Kasumi-1 (cell line): ENCODE measurements at places on chromosomes 7 and 10.

GRCh38 chr7:148905093-148905666, 21.1 kb upstream of the EZH2 start:
- DNase-seq, result no peak

DNA sequence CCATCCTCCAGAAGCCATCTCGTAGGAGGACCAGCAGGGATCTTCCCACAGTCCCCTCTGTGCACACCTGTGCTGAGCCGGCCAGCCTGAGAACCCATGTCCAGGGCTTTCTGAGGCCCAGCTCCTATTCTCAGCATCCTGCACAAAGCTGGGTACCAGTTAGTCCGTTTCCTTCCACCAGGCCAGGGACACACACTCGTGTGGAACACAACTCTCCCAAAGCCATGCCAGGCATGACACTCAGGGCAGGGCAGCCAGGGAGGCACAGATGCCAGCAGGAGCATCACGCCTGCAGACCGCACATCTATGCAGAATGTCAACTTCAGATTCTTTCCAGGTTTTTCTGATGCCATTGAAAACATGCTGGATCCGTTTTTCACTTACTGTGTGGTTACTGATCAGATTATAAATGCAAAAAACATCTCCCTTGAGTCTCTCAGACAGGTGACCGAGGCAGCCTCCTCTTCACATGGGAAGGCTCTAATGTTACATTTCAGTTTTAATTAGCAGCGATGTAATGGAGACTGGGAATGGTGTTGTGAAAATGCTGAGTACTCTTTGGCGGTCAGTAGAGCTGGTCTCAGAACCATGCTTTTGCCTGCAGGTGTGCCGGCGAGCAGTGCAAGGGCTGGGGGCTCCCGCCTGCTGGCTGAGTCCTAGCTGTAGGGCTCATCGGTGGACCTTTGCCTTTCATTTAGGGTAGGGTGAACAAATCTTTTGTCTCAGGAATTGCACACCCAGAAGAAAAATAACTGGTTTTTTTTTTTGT, 3.3 kb upstream of the SUN1 start:
- no peak for DNase-seq

DNA sequence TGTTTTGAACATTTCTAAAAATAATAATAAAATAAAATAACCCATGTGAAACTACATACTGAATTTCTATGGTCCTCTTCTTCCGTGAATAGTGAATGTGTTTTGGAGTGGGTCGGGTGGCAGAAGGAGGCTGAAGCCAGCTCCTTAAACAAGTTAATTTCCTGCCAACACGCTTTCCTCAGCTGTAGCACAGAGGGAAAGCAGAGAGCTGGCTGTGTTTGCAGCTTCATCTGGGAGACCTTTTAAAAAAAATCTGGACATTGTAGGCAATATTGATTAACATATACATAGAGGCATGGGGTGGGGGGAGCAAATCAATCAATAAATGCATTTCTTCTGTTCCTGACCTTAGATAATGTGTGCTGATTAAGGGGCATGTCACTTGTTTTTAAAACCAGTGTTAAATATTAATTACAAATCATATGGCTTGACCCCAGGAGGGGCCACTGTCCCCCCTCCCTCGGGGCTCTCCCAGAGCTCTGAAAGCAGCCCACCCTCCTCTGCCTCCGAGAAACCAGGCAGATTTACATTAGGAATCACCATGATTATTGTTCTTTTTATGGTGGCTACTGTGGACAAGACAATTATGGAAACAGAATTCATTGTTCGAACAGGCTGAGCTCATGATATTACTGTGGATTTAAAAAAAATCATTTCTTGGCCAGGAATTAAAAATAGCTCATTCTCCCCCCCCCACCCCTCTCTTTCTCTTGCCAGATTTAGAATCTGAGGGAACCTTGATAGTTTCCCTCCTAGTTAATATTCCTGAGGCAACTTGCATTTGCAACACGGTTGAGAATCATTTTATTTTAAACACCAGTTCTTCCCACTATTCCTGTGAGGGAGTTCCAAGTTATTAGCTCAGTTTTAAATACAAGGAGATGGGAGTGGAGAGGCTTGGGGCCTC, 100.5 kb upstream of the CARD11 start:
- DNase-seq, result no peak

GRCh38 chr7:151506901-151507382, 12.8 kb downstream of the RHEB start:
- DNase-seq, result peak; percentile 28

GRCh38 chr10:100972115-100972903, 3.0 kb downstream of the SEMA4G start:
- no peak for DNase-seq

- no peak for DNase-seq
Observed at GRCh38 chr7:132548489-132549078, 27.7 kb downstream of the PLXNA4 start.

GRCh38 chr7:102974366-102975236, 61.8 kb downstream of the LRRC17 start:
- DNase-seq, result peak; percentile 26

- peak; percentile 62 for DNase-seq
Observed at GRCh38 chr7:41002741-41003610, 699.9 kb downstream of the INHBA start.

DNA sequence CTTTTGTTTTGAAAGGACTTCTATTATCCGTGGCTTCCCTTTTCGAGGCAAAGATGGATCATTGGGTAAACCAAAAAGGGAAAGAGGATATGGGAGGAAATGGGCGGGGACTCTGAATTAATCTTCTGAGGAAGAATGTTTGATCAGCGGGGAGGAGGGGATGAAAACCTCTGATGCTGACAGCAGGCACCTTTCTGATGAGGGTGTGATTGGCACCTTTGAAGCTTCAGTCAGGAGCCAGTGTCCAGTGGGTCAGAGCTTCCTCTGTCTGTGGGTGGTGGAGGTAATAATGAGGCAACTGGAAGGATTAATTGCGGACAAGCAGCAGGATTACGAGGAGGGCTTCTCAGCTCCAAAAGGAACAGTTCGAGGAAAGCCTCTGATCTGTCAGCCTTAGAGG, 877.6 kb downstream of the LRMDA start:
- DNase-seq, result no peak

DNA sequence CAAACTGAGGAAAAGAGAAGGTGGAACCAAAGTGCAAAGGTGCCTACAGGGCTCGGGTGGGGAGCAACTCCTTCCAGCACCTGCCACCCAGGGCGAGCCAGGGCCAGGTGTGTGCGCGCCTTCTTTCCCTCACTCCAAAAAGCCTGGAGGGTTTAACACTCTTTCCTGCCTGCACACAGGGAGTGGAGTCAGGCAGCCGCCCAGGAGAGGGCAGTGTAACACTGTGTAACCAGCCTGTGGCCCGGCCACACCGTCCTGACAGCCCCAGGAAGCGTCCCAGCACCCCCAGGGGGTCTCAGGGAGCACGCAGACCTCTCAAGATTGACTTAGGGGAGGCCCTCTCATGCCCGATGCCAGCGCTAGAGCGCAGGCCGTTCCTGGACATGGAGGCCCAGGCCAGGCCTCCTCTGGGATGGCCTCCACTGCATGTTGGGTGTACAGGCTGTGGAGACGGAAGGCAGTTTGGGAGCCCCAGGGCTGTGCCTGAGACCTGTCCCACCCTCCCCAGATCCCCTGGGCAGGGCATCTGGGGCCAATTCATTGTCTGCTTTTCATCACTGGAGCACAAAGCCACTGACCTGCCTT, 13.4 kb downstream of the BRI3 start:
- peak; percentile 63 for DNase-seq

DNA sequence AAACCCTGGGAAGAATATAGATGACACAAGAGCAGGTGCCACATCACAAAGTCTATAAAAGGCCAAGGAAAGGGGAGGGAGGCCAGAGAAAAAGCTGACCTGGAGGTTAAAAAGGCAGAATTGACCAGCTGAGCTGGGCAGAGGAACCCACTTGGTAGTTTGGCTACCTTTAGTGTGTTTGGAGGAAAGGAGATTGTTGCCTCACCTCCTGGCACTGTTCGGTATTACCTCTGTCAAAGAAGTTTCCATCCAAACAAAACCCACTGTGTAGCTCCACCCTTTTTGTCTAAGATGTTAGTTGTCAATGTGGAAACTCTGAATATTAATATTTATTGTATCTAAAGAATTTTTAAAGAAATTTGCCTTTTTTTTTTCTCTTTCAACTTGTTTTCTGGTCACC, 23.4 kb downstream of the ENTPD7 start:
- DNase-seq, result peak; percentile 16

- no peak for DNase-seq
Observed at GRCh38 chr10:84201682-84202081, 7.3 kb downstream of the CDHR1 start.

- DNase-seq, result no peak
Observed at GRCh38 chr7:140518370-140519006, 39.2 kb upstream of the MKRN1 start.

- DNase-seq, result no peak
Observed at GRCh38 chr10:47412869-47413268, 28.8 kb upstream of the ZNF488 start.

DNA sequence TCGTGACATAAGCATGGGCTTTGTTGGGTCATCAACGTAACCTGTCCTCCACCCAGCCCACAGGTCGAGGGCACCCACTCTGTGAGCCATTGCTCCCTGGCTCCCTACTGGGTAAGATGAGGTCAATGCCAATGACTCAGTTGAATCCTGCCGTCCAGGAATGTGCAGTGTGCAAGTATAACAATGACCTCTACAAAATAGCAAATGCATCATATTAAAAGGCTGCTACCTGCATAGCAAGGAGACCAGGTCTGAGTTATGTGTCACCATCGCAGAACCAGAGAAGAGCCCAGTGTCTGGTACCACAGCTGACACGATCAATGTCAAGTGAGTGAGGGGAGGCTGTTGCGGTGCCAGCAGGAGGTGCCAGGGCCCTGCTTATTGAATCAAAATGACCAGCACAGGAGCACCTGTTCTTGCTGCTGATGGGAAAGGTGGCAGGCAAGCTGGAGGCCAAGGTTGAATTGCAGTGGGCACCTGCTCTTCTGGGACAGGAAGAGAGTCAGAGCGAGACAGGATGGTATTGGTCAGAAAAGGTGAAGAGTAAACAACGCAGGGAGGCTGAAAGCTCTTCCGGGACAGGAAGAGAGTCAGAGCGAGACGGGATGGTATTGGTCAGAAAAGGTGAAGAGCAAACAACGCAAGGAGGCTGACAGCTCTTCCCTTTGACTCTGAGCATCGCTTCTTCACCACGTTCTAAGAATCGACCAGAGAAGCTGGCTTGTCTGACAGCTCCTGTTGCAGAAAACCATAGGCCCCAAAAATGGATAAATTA, 108.7 kb upstream of the ADAM12 start:
- DNase-seq, result no peak

DNA sequence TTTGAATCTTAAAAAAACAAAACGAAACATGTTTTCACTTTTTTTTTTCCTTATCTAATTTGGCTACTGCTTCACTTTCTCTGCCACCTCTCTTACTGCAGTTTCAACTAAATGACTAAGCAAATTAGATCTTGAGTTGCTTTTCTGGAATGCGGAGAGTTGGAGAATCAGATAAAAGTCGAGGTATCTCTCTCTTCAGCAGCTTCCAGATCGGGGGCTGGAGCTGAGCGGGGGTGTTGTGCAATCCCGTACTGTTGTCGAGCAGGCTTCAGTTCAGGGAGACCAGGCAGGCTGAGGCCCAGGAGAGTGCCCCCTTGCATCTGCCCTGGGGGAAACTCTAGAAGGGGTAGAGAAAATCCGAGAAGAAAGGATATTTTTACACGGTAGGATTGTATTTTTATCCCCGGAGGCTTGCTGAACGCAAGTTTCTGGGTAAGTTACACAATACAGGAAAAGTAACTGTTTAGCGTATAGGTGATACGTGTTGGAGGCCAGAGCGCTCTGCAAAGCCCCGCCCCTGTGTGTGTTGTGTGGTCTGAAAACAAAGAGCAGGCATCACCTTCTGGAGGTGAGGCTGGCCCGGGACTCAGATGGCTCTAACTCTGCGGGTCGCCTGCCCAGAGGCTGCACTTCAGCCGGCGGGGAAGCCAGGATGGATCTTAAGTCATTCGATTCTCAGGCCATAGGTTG, 116.6 kb downstream of the KLF6 start:
- DNase-seq, result no peak

GRCh38 chr10:43297534-43297933, 30.7 kb upstream of the RASGEF1A start:
- no peak for DNase-seq

GRCh38 chr7:130151591-130152492, 53.4 kb downstream of the TMEM209 start:
- no peak for DNase-seq

- no peak for DNase-seq
Observed at GRCh38 chr7:114944745-114945625, 23.1 kb downstream of the MDFIC start.

GRCh38 chr7:23715099-23715498, 5.1 kb downstream of the STK31 start:
- no peak for DNase-seq

DNA sequence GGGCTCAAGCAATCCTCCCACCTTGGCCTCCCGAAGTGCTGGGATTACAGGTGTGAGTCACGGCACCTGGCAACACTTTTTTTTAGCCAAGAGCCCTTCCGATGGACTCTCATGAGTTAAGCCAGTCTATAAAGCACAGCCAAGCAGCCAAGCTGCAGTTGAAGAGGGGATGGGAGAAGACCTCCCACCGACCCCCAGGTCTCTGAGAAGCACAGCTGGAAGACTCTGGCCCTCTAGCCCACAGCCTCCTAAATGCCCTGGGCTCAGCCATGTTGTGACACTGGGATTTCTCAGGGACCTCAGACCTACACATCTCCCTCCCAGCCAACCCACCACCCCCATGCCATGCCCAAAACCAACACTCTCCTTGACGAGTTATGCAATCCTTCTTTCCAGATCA, 31.1 kb downstream of the CALML3 start:
- DNase-seq, result no peak

- DNase-seq, result peak; percentile 54
Observed at GRCh38 chr7:36726311-36726710, 2.0 kb upstream of the AOAH start.

DNA sequence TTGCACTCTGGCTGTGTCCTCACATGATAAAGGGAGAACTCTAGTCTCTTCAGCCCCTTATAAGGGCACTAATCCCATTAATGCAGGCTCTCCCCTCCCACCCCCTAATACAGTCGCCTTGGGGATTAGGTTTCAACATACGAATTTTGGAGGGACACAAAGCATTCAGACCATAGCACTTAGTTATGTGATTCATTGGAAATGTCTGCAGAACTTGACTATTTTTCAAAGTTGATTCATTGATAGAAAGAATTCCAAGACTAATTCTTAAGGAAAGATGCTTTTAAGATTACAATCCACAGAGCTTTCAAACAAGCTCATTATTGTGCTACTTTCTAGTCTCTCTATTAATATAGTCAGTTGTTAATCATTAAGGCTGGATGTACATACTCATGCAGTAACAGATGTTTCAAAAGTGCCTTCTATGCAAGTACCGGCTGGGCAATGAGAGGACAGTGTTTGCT, 85.3 kb upstream of the RPA3 start:
- no peak for DNase-seq
